ENCODE measurements at places on chromosomes 1 and 21.
A peak's percentile ranks its signal among the peaks of the same experiment; 100 is the strongest.

- peak; percentile 62 for DNase-seq
Observed at GRCh38 chr1:15994590-15995351, 9.3 kb upstream of the SRARP start.

- DNase-seq = no peak
Observed at GRCh38 chr1:58855274-58856165, 71.7 kb upstream of the JUN start.

- DNase-seq = no peak
Observed at GRCh38 chr1:228434689-228435088, 18.0 kb upstream of the TRIM17 start.

- no peak for DNase-seq
Observed at GRCh38 chr1:39326836-39327235, 122.3 kb downstream of the MACF1 start.

GRCh38 chr21:34526618-34527290, 14.7 kb upstream of the KCNE1 start:
- peak; percentile 59 for DNase-seq

- DNase-seq = no peak
Observed at GRCh38 chr1:183739082-183739481, 65.8 kb upstream of the RGL1 start.

DNA sequence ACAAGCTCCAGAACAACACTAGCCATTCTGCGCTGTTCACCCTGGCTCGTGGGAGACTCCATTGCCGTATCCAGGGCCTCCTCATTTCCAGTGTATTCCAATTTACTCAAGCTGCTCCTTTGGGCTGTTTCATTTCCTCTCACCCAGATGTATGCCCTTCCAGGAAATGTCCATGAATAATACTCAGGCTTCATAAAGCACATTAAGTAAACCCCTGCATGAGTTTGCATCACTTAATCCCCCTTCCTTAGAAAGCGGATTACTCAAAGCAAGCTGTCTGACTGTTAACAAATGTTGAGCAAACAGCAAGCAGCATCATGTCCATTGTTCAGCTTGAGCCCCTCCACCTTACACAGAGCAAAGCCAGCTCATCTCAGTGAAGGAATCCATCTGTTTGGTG, 403.6 kb upstream of the PBX1 start:
- DNase-seq = no peak

DNA sequence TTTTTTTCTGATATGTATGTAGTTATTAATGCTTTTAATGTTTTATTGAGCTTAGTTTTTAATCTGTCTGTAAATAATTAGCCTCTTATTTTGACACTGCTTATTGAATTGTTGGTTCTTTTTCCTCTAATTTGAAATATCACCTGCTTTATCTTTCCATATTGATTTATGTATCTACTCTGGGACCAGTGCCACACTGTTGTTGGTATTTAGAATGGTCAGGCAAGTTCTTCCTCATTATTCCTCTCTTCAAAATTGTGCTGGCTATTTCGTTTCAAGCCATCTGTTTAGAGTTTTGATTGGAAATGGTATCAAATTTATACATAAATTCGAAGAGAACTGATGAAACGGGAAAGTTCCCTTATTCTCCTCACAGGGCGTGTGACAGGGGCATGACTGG, 96.8 kb upstream of the APP start:
- DNase-seq = no peak

DNA sequence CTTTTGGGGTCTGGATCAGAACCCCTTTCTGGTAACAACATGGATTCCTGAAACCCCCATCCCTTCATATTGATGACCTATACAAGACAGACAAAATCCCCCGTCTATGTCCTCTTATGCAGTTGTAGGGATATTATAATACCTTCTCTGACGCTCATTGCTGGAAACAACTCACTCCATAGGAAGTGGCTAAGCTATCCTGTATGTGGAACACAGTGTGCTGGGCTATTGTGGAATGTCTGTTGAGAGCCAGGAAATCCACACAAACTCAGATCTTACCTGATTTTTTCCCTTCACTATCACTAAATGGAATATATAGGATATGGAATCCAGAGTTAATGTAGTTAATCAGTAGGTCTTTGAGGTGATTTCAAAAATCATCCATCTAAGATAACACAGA, 17.7 kb upstream of the PIK3R3 start:
- no peak for DNase-seq

DNA sequence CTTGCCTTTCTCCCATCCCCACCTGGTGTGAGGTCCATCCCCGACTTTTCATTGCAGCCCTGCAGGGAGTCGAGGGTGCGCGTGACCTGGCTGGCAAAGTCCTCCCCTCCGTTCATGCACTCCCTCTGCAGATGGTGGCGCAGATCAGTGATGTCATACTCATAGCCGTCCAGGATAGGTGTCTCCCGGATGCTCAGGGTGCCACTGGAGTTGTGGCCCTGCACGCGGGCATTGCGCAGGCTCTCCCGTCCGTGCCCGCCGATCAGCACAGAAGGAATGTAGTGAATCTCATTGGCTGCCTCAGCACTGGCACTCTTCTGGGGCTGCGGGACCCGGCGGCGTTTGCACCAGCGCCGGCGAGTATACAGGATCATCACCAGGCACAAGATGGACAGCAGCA, 132.1 kb downstream of the ASTN1 start:
- DNase-seq = no peak

DNA sequence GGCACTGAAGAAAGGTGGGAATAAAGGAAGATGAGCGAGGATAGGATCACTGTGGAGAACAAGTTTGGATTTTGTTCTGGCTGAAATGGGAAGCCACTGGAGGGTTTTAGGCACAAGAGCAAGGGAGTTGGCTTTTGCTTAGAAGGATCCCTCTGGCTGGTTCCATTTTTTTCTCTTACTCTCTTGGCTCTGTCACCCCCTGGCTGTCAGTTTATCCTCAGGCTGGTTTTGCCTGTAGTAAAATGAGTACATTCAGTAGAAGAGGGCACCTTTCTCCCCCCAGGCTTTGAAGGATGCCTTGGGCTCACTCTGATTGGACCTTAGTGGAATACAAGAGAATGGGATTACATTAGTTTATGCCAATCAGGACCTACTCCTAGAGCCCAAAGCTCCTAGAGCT, 17.1 kb downstream of the CACHD1 start:
- DNase-seq = no peak
